Activated CD4-positive, alpha-beta T cell treated with anti-CD3 and anti-CD28 coated beads for 36 hours (primary cell): ENCODE measurements at places on chromosomes 2 and 18.

DNA sequence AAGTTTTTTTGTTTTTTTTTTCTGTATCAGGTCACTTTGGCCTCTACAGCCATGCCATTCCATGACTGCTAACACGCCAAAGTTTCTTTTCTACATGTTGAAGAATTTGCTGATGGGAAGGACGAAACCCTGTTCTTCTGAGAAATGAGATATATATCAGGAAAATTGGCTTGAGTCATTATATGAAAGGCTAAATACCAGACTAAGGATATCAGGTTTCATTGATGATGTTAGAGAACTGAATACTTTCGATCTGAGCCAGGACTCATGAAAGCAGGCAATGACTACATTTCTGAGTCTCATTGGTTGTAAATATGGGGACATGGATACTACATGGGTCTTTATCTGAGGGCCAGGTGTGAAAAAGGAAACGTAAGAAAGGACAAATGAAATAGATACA is 181.4 kb downstream of the OSR1 start:
- no peaks in the 10 kb centered on the region for H3K36me3 ChIP-seq
- no peaks in the 10 kb centered on the region for H3K27me3 ChIP-seq
- no peaks in the 10 kb centered on the region for H3K4me1 ChIP-seq
- no peak for DNase-seq
- H3K4me3 ChIP-seq, result no peak overlapping the region
- no peak overlapping the region for H3K27ac ChIP-seq

DNA sequence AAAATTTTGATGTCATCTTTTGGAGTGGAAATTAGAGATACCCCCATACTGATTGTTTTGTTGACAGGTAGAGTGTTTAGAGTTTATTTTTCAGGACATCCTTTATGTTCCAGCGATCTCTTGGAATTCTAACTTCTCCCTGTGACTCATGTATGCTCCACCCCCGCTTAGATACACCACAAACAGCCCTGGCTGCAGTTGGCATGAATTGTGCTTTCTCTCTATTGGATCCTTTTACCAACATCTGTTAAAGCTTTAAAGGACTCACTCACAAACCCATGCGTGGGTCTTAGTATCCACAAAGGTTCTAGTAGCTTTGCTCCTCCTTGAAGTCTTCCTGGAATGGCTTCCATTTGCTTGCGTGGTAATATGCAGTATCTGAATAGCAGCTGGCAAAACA is 409.5 kb upstream of the POU3F3 start:
- no peak for DNase-seq
- H3K4me3 ChIP-seq, result no peak overlapping the region
- no peaks in the 10 kb centered on the region for H3K27me3 ChIP-seq
- no peaks in the 10 kb centered on the region for H3K36me3 ChIP-seq
- H3K27ac ChIP-seq, result no peak overlapping the region

- H3K4me3 ChIP-seq, result no peak overlapping the region
- DNase-seq, result no peak
- peaks cover 22% of the 10 kb centered on the region for H3K36me3 ChIP-seq
- H3K27ac ChIP-seq, result no peak overlapping the region
- H3K4me1 ChIP-seq, result peaks cover 11% of the 10 kb centered on the region
These were observed 38.2 kb downstream of the CENPO start for GRCh38 chr2:24831221-24832072.

GRCh38 chr2:120831086-120831485 is 95.4 kb downstream of the GLI2 start:
- no peak for DNase-seq
- no peak overlapping the region for H3K4me3 ChIP-seq
- no peaks in the 10 kb centered on the region for H3K36me3 ChIP-seq
- H3K27me3 ChIP-seq, result no peaks in the 10 kb centered on the region

DNA sequence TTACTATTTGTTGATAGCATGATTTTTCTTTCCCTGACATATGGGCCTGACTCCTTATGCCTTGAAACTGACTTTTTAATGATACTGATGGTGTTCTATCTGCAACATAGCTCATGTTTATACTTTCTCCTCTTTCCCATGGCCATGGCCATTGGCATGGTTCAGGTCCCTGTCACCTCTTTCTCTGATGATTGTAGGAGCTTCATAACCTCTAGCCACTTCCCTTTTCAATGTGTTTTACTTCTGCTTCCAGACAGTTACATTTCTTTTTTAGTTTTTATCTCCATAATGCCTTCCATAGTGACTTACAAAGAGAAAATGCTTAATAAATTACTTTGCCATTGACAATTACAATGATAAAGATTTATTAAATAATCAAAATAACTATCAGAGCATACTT is 177.9 kb upstream of the SETBP1 start:
- no peak for DNase-seq
- H3K27me3 ChIP-seq, result no peaks in the 10 kb centered on the region
- H3K36me3 ChIP-seq, result no peaks in the 10 kb centered on the region
- H3K27ac ChIP-seq, result no peak overlapping the region

GRCh38 chr2:71100195-71100964 is 29.6 kb downstream of the MCEE start:
- H3K27ac ChIP-seq, result no peak overlapping the region
- H3K4me1 ChIP-seq, result no peaks in the 10 kb centered on the region
- no peaks in the 10 kb centered on the region for H3K36me3 ChIP-seq
- peak; percentile 71 for DNase-seq

- DNase-seq, result no peak
- H3K27ac ChIP-seq, result no peak overlapping the region
- no peaks in the 10 kb centered on the region for H3K27me3 ChIP-seq
These were observed 157.9 kb upstream of the TTC39C start for GRCh38 chr18:23856466-23857163.

- H3K27me3 ChIP-seq, result no peaks in the 10 kb centered on the region
- H3K4me1 ChIP-seq, result peaks cover 52% of the 10 kb centered on the region
- peaks cover 7% of the 10 kb centered on the region for H3K36me3 ChIP-seq
- no peak for DNase-seq
- H3K4me3 ChIP-seq, result peak overlapping the region; percentile 90
These were observed 2.1 kb downstream of the COQ10B start for GRCh38 chr2:197455428-197455827.

- H3K27me3 ChIP-seq, result peaks cover 33% of the 10 kb centered on the region
- H3K36me3 ChIP-seq, result no peaks in the 10 kb centered on the region
- DNase-seq, result no peak
- H3K4me1 ChIP-seq, result peaks cover 4% of the 10 kb centered on the region
- no peak overlapping the region for H3K4me3 ChIP-seq
These were observed 3.3 kb downstream of the ST6GAL2 start for GRCh38 chr2:106882673-106883072.

GRCh38 chr2:26537826-26538475 is 60.0 kb upstream of the OTOF start:
- no peak overlapping the region for H3K27ac ChIP-seq
- no peak for DNase-seq
- H3K4me3 ChIP-seq, result no peak overlapping the region
- no peaks in the 10 kb centered on the region for H3K27me3 ChIP-seq
- no peaks in the 10 kb centered on the region for H3K36me3 ChIP-seq

GRCh38 chr2:197159661-197160211 is 150.8 kb downstream of the ANKRD44 start:
- peaks cover 75% of the 10 kb centered on the region for H3K4me1 ChIP-seq
- H3K4me3 ChIP-seq, result peak overlapping the region; percentile 14
- peaks cover 30% of the 10 kb centered on the region for H3K36me3 ChIP-seq
- H3K27ac ChIP-seq, result peak overlapping the region; percentile 91
- DNase-seq, result peak; percentile 50

- H3K27me3 ChIP-seq, result no peaks in the 10 kb centered on the region
- no peak for DNase-seq
These were observed 3.2 kb upstream of the RNF149 start for GRCh38 chr2:101311696-101312017.

GRCh38 chr2:9594366-9595054 is 36.3 kb downstream of the YWHAQ start:
- no peaks in the 10 kb centered on the region for H3K27me3 ChIP-seq
- H3K27ac ChIP-seq, result peak overlapping the region; percentile 82
- H3K36me3 ChIP-seq, result peaks cover 57% of the 10 kb centered on the region
- no peak overlapping the region for H3K4me3 ChIP-seq

DNA sequence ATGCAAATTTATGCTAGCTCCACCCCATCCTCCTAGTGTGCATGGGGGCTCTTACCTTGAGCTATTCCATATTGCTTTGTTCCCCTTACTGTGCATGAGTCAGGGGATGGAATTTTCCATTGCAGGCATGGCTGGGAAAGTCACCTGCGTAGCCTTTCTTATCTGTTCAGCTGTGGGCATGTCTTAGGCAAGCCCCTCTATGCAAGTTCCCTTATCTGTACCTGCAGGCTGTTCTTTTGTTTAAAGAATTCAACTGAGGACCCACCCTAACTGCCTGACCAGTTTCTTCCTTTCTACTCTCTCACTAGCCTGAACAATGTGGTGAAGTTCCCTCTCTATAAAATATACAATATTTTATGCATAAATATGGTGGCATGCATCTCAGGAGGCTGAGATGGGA is 54.2 kb upstream of the CDCA7 start:
- no peak overlapping the region for H3K27ac ChIP-seq
- H3K4me3 ChIP-seq, result no peak overlapping the region
- peaks cover 2% of the 10 kb centered on the region for H3K4me1 ChIP-seq
- H3K36me3 ChIP-seq, result peaks cover 7% of the 10 kb centered on the region
- DNase-seq, result no peak

GRCh38 chr2:150335596-150335995 is 151.9 kb downstream of the RND3 start:
- no peak overlapping the region for H3K4me3 ChIP-seq
- no peak overlapping the region for H3K27ac ChIP-seq
- H3K27me3 ChIP-seq, result no peaks in the 10 kb centered on the region

DNA sequence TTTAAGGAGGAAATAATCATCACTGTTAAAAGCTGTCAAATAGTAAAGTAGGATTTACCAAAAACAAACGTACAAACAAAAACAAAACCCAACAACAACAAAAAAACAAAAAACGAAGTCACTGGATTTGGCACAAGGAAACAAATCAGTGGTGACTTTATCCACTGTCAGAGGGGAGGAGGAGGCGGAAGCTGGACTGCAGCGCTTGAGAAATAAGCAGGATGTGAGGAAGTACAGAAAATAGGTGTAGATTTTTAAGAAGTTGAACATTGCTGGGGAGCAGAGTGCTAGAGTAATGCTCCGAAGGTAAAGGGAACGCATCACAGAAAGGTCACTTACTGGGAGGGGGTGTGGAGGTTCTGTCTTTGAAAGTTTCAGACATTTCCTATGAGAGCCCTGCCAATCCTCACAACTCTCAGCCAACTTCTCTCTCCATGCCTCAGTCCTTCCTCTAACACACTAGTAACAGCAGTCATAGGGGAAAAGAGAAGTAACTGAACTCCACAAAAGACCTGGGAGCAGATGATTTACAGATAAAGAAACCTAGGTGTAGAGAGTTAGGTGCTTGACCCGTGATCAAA is 220.2 kb upstream of the SMAD7 start:
- no peak for DNase-seq
- H3K27ac ChIP-seq, result no peak overlapping the region
- peaks cover 11% of the 10 kb centered on the region for H3K36me3 ChIP-seq
- no peaks in the 10 kb centered on the region for H3K27me3 ChIP-seq
- H3K4me1 ChIP-seq, result peaks cover 31% of the 10 kb centered on the region

DNA sequence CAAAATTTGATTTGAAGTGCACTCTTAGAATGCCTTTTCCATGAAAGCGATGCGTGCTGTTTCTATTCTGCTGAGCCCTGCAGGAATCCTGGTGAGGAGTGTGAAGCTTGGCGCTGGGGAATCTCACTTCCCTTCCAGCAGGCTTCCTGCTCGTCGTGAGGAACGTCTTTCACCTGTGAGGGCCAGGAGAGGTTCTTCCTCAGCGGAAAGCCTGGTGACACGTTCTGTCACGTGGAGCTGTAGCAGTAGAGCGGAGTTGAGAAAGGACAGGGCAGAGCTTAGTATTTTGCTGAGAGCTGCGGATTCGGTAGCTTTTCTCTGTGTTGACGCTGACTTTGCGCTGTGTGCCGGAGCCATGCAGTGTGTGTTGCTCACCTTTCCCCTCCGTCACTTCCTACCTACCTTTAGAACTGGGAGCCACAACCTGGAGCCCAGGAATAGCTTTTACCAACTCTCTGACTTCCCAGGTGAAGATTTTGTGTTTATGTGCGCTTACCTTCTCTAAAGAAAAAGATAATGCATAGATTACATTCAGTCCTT is 294.8 kb downstream of the PTGR3 start:
- no peak overlapping the region for H3K27ac ChIP-seq
- DNase-seq, result no peak
- H3K27me3 ChIP-seq, result no peaks in the 10 kb centered on the region
- no peak overlapping the region for H3K4me3 ChIP-seq

DNA sequence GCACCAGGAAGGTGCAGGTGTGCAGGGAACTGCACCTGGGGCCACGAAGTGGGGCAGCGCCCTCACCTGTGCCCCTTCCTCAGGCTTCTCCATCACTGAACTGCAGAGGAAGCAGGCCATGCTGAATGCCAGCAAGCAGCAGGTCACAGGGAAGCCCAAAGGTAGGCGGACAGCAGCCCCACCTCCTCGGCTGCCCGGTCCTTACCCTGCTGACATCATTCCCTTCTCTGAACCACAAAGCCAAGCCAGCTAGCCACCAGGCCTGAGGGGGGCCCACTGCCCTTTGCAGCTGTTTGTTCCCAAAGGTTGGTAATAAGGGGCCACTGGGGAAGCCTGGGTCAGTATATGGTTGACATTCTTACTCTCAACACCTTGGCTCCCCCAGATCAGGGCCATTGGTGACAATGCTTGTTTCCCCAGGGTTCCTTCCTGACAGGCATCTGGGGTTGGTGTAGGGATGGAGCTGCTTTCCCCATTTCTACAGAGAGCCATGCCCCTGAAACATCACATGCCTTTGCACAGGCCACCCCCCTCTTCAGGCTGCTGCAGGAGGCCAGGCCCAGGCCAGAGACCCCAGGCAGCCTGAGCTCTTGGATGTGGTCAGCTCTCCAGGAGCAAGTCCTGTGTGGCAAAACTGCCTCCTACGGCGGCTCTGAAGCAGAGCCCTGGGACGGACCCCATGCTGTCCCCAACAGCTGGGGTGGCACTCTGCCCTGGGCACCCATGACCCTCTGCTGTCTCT is 47.8 kb downstream of the FAM168B start:
- H3K4me1 ChIP-seq, result peaks cover 20% of the 10 kb centered on the region
- DNase-seq, result no peak
- H3K27me3 ChIP-seq, result no peaks in the 10 kb centered on the region
- no peak overlapping the region for H3K27ac ChIP-seq
- H3K4me3 ChIP-seq, result no peak overlapping the region

DNA sequence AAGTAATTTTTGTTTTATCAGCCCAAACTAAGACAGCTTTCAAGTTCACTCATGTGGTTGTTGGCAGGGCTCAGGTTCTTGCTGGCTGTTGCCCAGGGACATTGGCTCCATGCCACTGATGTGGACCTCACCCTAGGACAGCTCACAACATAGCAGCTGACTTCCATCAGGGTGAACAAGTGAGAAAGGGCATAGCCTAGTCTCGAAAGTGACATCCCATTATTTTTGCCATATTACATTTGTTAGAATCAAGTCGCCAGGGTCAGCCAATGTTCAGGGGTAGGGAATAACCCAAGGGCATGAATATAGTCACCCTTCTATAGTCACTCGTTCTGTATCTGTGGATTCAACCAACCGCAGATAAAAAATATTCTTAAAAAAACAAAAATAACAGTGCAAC is 10.7 kb upstream of the CWC22 start:
- DNase-seq, result no peak
- no peak overlapping the region for H3K27ac ChIP-seq
